ENCODE measurements at places on chromosomes 2 and 18. TPM values are rescaled to one million over a fixed set of nuclear protein-coding genes. Genes with fewer than 3 reads are reported as not detected.

Gene CHRND
- total RNA-seq = not detected

Gene CDKL4
- total RNA-seq = 0.29 TPM

- no peak for DNase-seq
Measured at GRCh38 chr2:86807133-86807467, 16.4 kb upstream of the CD8A start.

DNA sequence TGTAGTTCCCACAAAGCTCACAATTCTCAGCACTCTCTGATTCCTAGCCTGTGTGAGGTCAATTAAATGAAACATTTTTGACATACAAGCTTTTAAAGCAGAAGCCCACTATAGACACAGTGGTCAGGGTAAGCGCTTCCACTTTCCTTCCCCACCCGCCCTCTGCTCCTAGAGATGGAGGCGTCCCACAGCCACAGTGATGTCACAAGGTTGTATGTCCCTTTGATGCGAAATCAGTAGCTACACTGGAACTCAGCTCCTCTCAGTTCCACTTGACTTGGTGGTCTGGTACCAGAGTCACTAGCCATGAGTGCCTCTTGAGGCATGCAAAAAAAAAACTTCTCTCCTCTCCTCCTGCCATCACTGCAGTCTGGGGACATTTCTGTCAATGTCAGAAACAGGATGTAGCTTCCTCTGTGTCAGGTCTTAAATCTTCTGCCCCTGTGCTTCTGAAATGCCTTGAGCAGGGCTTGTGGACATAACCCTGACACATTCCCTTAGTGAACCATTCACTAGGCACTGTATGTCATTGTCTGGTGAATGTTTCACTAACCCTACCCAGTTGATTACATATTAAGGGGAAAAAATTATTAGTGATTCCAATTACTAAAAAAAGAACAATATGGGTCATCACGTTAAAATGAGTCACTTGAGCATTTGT, 7.8 kb downstream of the SULT1C4 start:
- DNase-seq = no peak

DNA sequence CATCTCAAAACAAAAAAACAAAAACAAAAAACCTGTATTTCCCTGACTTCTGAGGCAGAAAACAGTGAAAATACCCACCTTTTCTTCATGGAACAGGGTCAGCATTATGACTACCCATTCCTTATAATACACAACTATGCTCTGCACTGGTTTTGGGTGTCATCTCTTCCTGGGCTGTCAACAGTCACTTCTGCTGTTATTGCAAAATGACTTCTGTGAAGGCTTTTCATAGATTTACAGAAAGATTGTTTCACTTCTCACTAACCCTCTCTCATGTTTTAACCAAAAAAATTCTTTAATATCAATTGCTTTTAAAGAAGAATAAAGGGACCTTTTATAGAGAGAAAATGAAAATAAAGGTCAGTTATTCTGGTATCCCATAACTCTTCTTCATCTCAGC, 26.5 kb upstream of the PIK3C3 start:
- DNase-seq = no peak

Data from activated CD8-positive, alpha-beta T cell treated with anti-CD3 and anti-CD28 coated beads for 36 hours (primary cell).